ENCODE measurements at places on chromosomes 6 and 20.

GRCh38 chr6:76702187-76702586 is 629.7 kb upstream of the IMPG1 start:
- no peak for DNase-seq

DNA sequence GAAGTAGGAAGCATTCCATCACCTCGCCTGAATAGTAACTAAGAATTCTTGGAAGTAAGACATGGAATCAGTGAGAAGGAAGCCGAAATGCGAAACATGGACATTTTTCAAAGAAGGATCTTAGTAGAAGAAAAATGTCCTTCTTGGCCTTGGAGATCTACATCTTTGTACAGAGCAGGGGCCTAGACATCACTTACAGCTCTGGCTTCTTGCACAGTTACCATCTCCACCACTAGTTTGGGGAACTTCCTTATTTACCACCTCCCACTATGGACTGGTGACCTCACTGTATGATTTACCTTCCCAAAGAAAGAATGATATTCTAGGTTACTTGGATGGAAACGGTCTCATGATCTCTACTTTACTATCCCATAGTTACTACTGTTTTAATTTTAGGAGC is 15.7 kb downstream of the CASS4 start:
- no peak for DNase-seq

GRCh38 chr6:69771158-69771906 is 25.5 kb downstream of the LMBRD1 start:
- DNase-seq = no peak

DNA sequence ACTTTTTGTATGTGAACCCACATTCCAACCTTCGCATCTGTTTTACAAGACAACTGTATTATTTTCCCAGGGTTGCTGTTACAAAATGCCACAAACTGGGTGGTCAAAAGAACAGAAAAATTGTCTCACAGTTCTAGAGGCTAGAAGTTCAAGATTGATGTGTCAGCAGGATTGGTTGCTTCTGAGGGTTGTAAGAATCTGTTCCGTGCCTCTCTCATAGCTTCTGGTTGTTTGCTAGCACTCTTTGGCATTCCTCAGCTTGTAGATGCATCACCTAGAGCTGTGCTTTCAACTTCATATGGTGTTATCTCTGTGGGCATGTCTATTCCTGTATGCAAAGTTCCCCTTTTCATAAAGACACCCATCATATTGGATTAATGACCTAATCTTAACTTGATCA is 1067.2 kb downstream of the EPHA7 start:
- DNase-seq = no peak

DNA sequence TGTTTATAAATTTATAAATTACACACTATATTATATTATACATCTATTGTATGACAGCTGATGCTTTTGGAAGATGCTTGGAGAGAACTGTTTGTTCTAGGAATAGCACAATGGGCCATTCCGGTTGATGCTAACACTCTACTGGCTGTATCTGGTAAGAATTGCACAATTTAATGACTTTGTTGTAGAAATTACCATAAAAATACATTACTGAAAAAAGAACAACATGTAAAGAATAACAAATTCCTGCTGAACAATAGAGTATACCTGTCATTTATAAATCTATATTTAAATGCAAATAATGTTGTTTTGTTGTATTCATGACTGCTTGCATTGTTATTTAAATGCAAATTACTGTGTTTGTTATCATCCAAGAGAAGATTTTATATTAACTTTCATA is 14.4 kb downstream of the NR2E1 start:
- no peak for DNase-seq

DNA sequence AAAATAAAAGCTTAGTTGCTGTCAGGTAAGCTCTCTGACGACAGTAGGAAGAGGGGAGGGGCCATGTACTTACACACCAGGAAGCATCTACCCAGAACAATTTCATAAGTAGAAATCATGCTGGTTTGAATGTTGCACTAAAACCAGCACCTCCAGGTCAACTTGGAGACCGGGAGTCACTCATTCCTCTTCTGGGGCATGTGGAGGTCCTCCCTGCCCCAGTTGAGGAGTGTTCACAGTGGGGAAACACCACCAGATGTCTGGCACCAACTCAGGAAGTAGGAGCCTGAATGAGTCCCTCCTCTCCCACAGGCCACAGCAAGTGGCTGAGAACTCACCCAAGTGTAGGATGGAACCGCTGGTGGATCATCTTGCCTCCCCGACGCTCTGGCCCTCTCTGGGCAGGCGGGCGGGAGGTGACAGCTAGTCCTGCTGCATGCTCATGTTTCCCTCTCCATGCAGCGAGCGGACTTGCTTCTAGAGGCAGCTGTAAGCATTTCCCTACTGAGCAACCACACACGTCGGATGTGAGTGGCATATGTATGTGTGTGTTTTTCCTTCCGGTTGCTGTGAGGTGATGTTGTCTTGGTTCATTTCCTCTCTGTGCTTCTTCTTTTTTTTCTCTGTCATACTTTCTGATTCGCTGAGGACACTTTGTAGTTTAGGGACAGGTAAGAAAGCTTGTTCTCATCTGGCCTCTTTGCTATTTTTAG is 149.5 kb upstream of the NEDD9 start:
- DNase-seq = no peak

DNA sequence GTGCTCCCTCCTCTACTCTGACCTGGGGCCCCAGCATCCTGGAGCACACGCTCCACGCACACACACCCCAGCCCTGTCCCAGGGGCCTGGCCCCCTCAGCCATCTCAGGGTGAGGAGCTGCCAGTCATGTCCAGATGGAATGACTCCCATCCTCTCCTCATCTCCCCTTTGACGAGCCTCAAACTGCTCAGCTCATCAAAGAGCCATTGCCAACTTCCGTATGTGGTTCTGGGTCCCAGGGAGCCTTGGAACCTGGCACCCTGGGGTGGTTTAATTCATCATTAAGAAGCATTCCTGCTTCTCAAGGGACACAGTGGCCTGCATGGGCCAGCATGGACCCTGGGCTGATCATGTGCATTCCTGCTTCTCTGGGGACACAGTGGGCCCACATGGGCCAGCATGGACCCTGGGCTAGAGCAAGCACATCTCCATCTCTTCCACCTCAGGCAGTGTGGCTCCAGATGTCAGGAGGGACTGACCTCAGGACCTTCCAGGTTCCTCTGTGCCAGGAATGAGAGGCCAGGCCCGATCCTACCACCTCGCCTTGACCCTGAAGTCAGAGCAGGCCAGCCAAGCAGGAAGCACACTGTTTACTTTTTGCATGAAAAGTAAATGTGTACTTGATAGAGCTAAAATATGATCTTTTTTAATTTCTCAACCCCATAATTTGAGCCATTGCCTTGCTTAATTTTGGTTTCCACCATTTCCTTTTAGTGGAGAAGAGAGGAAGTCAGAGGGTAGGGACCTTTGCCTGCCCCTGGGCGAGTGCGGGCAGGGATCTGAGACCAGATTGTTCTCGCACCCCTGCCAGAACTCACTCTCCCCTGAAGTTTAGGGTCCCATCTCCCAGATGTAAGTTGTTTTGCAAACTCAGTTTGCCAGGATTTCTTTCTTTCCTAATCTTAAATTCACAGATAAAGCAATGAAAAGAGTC is 26.1 kb downstream of the SPATA2 start:
- DNase-seq = no peak

DNA sequence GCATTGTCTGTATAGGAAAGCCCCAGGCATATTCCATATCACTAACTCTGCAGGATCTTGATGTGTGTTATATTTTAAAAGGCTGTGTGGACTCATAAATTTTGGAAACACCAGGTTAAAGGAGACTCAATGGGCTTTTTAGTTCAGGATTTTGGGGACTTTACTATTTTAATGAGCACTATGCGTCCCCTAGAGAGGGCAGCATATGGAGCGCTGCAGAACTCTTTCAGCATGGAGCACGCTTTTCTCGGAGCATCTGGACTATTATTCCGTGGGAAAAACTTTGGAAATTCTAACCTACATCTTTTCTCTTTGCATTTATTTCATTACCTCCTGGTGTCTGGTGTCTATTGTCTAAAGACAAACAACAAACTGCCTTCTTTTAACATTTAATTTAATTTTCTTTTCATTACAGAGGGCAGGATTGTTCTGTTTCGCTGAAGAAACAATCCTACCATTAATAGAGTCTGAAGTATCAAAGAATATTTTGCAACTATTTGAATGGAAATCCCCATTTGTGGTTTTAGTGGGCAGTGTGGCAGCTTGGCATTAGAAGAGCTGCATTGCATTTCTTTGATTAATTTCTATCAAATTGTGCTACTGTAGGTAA is 399.9 kb upstream of the HSF2 start:
- no peak for DNase-seq

DNA sequence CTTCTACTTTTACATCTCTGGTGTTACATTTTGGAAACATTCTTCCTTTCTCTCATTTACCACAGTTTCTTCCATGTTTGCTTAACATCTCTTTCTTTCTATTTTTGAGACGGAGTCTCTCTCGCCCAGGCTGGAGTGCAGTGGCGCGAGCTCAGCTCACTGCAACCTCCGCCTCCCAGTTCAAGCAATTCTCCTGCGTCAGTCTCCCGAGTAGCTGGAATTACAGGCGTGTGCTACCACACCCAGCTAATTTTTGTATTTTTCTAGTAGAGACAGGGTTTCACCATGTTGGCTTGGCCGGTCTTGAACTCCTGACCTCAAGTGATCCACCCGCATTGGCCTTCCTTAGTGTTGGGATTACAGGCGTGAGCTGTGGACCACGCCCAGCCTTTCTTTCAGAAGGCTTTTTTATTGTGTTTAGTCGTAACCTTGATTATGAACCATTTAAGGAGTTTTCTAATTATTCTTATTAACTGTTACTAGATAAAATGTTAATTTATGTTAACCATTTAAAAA is 27.8 kb downstream of the MAP3K4 start:
- DNase-seq = no peak

GRCh38 chr6:30775104-30775503 is 30.8 kb upstream of the IER3 start:
- no peak for DNase-seq

DNA sequence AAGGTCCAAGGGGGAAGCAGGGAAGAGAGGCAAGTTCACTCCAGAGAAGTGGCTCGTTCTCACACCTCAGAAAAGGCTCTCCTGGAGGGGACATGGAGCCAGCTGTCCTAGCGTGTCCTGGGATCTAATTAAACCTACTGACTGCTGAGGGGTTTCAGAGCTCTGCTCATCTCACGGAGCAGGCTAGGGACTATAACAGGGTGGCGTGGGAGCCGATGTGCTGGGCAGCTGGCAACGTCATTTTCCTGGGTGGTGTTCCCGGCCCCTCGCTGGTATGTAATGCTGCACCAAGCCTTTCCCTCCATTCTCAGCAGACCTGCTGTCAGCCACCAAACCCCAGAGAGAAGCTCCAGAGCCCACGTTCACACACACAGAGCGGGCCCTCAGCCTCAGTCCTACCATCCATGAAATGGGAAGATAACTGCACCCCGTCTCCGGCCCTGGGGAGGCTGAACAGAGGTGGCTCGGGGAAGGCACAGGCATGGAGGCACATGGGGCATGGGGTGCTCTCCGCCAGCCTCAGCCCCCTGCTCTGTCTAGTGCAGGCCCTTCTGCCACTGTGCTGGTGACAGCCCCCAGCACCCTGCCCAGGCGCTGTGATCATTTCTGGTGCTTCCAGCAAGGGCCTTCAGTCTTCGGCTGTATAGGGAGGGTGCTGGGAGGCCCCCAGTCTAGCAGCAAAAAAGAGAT is 1.9 kb downstream of the CST7 start:
- no peak for DNase-seq

DNA sequence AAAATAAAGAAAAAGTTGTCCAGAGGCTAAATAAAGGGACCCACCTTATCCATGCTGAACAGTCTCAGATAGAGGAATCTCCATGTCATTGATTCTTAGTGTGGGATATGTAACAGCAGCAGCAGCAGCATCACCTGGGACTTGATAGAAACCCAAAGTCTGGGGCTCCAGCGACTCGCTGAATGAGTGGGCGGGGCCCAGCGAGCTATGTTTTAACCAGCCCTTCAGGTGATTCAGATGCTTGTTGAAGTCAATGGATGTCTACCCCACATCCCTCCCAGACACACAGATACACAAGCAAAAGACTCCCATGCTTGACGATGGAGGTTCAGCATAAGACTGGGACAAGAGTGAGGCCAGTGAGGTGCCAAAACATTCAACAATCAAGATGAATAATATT is 298.6 kb downstream of the UBE3D start:
- no peak for DNase-seq

DNA sequence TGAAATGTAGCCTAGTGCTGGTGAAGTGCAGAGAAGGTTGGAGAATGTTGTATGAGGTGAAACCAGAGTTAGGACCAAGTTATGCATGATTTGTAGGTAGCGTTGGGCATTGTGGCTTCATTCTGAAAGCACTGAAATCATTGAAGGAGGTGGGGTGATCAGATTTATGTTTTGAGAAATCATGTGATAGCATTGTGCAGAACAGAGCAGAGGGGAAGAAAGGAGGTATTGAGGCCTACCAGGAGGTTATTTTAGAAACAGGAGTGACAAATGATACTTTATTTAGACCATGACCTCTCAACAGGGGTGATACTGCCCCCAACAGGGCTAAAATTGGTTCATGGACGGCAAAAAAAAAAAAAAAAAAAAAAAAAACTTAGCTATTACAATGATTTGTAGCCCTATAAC is 15.6 kb upstream of the HMGN3 start:
- DNase-seq = no peak

GRCh38 chr20:3765171-3765882 is 2.2 kb downstream of the ADISSP start:
- DNase-seq = no peak

DNA sequence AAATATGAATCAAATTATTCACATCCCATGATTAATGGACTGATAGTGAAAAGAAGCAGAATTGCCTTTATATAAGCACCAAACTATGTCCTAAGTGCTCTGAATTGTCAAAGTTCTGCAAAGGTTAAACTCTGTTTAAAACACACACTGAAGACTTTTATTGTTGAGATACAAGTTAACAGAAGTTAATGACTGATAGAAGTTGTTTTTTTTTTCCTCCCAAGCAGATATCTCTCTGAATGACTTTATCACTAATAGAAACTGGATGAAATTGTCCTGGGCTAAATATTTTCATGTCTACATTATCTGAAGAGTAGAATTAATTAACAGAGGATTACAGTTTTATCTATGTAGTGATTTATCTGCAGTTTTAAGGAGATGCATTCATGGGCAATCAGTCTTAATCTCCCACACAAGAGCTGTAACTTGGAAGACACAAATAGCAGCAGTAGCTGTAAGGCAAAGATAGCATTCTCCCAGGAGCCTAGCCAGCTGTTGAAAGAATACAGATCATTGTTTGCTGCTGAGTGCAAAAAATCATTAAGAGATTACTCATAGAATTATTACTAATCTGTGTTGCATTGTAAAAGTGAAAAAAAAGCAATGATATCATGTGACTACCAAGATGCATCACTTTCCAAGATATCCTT is 49.9 kb downstream of the BMP5 start:
- DNase-seq = no peak

DNA sequence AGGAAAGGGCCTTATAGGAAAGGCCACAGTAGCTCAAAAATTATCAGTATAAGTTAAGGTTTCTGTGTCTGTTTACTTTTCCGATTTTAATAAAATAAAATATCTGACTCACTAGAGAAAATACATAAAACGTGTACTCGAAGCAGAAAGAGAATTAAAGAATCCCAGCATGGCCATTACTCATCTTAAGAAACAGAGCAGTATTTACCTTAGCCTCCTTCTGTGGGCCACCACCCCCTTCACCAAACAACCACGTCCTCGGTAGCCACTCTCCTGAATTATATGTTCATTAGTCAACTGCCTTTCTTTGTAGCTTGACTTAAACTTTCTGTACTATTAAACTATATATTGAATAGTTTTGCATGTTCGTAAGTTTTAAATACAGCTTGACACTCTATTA is 72.2 kb upstream of the SPTLC3 start:
- DNase-seq = no peak

All from epithelial cell of prostate (primary cell).